ENCODE measurements at places on chromosomes 5 and 9.

GRCh38 chr9:115170358-115171073 lies 52.6 kb upstream of the TNC start:
- no peak for DNase-seq

DNA sequence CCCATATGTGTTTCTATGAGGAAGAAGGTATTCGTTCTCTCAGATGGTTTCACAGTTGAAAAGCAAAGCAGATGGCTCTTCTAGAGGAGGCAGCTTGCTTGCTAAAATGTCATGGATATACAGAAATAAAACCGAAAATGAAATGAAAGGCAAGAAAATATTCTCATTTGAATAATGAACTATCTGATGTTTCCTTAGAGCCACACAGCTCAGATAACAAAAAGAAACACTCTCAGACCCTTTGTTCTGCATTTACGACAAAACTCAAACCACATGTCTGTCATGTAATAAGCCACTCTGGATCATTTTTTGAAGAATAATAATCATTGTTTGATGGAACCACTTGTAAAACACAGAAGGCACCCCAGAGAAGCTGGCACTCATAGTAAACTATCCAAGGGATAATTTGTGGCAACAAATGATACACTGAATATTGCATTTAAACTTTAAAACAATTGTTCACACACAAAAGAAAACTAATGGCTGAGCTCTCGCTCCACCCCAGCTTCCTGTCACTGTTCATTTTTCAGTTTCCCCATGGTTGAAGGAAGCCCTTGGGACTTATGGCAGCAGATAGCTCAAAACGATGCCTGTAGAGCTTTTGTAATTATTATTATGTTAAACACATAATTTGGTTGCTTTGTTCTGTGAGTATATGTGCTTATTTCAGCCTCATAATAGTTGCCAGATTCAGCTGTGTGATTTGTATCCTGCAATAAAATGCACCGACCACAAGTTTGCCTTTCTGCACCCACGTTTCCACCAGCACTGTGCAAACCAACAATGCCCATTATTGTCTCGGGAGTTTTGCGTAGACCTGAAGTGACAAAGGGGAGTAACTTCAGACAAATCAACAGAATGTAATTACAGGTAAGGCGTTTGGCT lies 256.0 kb downstream of the TMEM167A start:
- DNase-seq: no peak

DNA sequence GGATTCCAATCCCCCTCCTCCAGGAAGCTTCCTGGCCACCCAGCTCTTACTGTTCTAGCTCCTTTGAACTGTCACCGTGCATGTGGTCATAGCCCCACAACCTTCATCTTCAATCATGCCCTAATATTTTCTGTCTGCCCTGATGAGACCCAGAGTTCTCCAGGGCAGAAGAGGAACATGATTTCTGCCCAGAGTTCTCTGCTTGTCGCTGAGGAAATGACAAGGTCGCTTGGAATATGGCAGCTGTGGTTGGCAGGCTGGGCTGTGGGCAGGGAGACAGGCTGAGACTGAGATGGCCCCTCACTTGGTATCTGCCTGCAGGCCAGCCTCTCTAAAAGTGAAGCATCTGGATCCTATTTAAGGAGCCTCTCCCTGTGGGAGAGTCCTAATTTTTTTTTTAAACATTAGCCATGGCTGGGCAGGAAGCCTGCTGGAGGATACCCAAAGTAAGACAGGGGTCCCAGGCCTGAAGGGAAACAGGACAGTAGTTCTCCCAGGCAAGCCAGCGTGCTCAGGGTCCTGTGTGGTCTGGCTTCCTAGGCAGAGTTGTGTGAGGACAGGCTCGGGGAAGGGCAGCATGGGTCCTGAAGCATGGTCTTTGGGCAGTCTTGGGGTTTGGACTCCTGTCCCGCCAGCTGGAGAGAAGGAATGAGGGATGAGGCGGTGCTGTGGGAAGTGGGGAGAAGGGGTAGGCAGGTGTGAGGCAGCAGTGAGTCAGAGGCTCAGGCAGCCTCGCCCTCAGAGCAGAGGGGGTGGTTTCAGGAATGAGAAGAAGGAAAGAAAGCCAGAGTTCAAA lies 242.1 kb downstream of the FSTL4 start:
- no peak for DNase-seq

GRCh38 chr9:127392976-127393375 lies 4.0 kb upstream of the SLC2A8 start:
- DNase-seq: no peak

DNA sequence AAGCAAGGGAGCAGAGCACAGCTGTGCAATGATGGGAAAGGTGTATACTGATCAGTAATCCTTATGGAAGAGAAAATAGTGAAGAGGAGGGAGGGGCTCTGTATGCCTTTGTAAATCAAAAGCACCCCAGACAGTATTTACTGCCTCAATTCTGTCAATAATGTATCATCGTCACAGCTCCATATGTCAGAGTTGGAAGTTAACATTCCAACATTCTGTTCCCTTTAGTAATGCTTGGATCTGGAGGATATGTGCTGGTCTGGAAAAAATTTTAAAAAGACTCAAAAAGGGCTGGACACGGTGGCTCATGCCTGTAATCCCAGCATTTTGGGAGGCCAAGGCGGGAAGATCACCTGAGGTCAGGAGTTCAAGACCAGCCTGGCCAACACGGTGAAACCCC lies 310.4 kb downstream of the ACTL7B start:
- DNase-seq: no peak

- DNase-seq: no peak
Measured at GRCh38 chr5:87372705-87373104, 40.0 kb downstream of the CCNH start.

GRCh38 chr9:112446526-112446925 lies 40.1 kb upstream of the KIAA1958 start:
- no peak for DNase-seq

- DNase-seq: no peak
Measured at GRCh38 chr5:177083357-177083756, 3.4 kb upstream of the FGFR4 start.
